ENCODE measurements at places on chromosomes 6 and 20.

GRCh38 chr6:79864001-79864400 lies 83.4 kb downstream of the ELOVL4 start:
- no peak for DNase-seq

GRCh38 chr6:56706981-56707726 lies 64.5 kb upstream of the DST start:
- DNase-seq, result no peak

GRCh38 chr6:53984163-53984562 lies 127.1 kb upstream of the MLIP start:
- DNase-seq, result peak; percentile 97

DNA sequence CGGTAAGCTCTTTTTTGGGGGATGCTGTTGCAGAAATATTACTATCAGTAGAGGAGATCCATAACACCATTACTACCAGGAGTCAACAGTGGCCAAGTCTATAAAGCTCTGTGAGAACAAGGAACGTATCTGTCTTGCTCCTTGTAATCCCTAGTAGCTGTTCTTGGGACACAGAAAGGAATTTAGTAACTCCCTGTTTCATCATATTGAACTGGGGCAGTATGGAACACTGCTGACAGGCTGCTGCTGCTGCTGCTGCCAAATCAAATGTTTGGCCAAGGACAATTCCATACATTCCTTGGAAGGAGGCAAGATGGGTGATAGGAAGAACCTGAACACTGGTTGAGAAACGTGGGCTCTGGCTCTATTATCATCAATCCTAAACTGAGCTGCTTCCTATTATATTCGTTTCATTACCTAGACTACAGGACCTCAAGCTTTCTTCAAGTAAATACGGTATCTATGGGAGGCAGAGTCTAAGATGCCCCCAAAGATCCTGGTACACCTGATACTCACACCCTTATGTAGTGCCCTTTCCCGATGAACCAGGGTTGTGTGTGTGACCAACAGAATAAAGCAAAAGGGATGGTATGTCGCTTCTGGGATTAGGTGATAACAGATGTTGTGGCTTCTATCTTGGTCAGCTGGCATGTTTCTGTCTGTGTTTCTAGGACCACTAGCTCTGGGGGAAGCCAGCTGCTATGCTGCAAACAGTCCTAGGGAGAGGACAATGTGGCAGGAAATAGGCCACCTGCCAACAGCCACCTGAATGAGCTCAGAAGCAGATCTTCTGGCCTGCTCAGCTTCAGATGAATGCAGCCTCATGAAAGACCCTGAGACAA lies 39.5 kb downstream of the ELOVL5 start:
- peak; percentile 60 for DNase-seq

- DNase-seq, result no peak
Observed at GRCh38 chr6:30327232-30327746, 562 bp downstream of the TRIM39 start.

DNA sequence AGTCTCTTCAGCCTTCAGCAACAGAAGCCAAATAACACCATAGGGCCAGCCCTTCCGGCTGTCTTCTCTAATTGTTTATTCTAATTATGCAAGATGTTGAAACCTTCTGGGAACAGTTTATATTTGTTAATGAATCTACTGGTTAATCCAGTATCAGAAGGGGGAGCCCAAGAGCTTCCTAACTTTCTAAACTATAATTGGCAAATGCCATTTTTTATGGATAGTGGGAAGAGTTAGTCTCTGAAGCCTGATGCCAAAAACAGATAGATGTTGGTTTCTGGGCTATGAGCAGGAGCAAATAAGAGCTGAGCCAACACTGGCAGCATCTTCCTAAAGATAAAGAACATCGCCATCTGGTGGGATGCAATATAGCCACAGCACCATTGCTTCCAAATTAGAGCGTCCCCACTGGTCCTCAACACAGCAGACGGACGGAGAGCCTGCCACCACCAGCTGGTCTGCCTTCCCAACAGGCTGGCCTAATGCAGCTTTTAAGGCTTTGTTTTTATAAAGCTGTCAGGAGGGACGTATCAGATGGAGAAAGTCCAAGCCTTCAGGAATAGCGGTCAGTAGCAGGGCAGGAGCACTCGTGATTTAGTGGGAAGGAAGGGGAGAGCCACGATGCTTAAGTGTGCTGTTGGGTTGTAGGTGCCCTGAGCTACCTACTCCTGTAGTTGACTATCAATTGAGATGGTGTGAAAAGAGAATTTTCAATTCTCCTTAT lies 118.8 kb downstream of the RALGAPA2 start:
- peak; percentile 43 for DNase-seq

- no peak for DNase-seq
Observed at GRCh38 chr6:17341117-17341805, 52.1 kb upstream of the CAP2 start.

GRCh38 chr20:46791722-46792416 lies 82.4 kb downstream of the SLC2A10 start:
- no peak for DNase-seq

GRCh38 chr20:57622579-57623381 lies 2.6 kb upstream of the ZBP1 start:
- peak; percentile 48 for DNase-seq

DNA sequence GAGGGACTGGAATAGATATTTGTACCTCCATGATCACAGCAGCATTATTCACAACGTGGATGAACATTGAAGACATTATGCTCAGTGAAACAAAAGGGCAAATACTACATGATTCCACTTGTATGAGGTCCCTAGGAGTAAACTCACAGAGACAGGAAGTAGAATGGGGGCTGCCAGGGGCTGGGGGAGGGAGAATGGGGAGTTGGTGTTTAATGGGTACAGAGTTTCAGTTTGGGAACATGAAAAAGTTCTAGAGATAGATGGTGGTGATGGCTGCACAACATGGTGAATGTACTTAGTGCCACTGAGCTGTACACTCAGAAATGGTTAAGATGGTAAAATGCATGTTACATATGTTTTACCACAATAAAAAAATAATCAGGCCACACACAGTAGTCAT lies 164.3 kb upstream of the RREB1 start:
- no peak for DNase-seq

- no peak for DNase-seq
Observed at GRCh38 chr6:113313841-113314240, 543.3 kb upstream of the MARCKS start.

DNA sequence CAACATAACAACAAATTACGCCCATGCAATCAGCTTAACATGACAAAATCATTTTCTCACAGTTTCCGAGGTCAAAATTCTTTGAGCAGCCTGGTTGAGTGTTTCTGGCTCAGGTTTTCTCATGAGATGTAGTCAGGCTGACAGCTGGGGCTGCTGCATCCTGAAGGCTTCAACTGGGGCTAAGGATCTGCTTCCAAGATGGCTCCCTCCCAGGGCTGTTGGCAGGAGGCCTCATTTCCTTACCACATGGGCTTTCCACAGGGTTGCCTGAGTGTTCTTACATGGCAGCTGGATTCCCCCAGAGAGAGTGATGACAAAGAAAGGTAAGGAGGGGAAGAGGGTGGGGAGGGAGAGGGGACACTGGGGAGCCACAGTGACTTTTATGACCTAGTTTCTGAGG lies 63.1 kb upstream of the NNAT start:
- no peak for DNase-seq

GRCh38 chr6:157551041-157551832 lies 170.2 kb downstream of the ZDHHC14 start:
- DNase-seq, result peak; percentile 8

DNA sequence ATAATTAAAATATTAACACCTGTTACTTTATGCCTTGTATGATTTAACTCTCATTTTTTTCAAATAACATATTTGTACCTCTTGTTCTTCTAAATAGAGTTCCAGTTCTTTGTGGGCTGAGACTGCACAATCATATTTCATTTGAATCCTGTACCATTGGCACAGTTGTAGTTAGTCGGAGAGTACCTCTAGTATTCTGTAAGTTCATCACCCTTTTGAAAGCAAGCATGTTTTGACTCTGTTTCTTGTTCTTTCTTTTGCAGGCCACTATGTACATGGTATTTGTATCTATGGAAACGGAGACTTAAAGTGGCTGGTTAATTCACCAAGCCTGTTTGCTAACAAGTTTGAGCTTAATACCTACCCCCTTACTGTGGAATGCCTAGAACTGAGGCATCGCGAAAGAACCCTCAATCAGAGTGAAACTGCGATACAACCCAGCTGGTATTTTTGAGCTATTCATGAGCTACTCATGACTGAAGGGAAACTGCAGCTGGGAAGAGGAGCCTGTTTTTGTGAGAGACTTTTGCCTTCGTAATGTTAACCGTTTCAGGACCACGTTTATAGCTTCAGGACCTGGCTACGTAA lies 68.2 kb downstream of the C6orf52 start:
- DNase-seq, result no peak

GRCh38 chr6:98832284-98833056 lies 1.9 kb upstream of the POU3F2 start:
- DNase-seq, result peak; percentile 62

DNA sequence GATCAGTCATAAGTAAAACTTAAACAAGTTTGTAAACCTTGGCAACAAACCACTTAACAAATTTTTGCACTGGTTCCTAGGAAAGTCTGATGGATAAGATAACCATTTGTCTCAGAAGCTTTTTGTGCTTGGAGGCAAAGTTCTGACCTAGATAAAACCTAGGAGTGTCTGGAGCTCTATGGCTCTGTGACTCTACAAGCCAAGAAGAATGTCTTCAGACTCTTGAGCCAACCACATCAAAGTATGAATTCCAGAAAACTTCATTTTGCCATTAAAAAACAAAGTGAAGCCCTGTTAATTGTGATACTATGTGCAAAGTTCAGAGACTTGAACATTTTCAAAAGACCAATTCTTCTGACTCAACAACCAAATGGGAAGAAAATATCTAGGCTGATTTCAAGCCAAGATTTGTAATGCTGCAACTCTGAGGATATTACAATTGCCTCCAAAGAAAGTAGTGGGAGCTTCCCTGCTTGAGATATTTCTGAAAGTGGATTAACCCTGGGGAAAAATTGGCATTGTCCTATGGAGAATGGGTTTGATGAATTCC lies 158.1 kb upstream of the FOXQ1 start:
- DNase-seq, result no peak

DNA sequence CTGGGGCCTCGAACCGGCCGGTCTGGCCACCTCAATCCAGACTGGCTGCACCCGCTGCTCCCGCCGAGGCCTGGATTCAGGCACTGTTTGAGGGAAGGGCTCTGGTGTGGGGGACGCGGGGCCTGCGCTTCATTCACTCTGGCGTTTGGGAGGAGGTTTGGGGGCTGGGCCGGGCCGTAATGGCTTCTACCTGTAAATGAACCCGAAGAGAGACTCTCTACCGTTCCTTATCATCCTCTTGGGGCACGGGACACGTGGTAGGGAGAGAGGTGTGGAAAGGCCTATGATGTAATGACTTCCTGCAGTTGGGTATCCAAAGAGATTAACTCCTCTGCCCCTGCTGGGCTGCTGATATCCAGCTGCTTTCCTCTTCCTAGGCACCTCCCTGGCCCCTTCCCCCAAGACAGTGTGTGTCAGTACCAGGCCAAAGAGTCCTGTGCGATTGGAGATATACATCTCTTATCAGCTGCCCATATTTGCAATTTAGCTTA lies 1.8 kb downstream of the FOXO3 start:
- DNase-seq, result peak; percentile 90

DNA sequence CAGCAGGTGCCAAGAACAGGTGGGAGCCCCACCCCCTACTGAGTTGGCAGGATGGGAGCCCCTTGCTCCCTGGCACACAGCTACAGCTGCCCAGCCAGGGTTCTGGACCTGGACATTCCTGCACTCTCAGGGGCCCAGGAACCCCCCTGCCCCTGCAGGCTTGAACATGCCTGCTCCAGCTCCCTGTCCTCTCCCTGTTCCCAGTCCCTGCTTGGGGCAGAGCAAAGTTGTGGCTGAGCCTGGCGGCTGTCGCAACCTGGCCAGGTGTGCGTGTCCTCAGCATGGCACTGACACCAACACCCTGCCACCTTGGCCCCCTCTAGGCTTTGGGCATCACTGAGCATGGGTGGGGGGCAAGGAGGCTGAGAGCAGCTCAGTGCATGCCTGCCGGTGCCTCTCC lies 491.2 kb upstream of the NOX3 start:
- DNase-seq, result no peak

GRCh38 chr6:166942393-166943168 lies 13.8 kb downstream of the RNASET2 start:
- no peak for DNase-seq

- DNase-seq, result no peak
Observed at GRCh38 chr6:72042088-72042487, 155.7 kb downstream of the RIMS1 start.

DNA sequence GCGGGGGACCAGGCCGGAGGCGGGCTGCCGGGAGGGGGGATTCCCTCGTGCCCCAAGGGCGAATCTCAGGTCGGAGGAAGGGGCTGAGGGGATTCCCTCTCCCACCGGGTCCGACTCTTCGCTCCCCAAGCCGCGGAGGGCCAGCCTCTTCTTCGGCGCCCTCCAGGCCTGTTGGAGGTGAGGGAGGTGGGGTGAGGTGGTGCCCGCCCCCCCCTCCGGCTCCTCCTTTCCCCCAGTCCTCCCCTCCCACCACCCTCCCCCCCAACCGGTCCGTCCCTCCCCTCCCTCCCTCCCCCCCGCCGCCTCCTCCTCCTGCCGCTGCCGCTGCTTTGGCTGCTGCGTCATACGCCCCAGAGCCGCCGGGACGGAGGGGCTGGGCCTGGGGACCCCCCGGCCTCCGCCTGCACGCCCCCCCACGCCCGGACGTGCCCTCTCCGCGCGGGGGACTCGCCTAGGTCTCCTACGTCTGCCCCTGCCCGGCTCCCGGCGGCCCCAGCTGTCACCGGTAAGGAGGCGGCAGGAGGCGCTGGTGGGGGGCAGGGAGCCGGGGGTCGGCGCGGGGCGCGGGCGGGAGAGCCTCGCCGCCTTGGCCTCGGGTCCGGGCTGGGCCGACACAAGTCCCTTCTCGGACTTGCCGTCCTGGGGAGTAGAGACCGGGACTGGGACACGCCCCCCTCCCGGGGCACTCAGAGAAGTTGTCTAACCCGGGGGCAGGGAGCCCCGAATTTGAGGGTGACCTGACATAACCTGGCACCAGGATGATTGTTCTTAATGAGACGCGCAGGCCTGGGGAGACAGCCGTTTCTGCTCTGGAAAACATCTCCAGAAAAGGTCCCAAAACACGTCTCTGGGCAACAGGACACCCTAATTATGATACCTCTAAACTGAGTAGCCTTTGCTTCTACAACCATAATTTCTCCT lies at the start of gene PHF1:
TSS of gene PHF1 (plus strand) at position 304 of the 921 bp plus-strand sequence. CDS start 1,250 bp downstream, outside the sequence.
- DNase-seq, result peak; percentile 85

DNA sequence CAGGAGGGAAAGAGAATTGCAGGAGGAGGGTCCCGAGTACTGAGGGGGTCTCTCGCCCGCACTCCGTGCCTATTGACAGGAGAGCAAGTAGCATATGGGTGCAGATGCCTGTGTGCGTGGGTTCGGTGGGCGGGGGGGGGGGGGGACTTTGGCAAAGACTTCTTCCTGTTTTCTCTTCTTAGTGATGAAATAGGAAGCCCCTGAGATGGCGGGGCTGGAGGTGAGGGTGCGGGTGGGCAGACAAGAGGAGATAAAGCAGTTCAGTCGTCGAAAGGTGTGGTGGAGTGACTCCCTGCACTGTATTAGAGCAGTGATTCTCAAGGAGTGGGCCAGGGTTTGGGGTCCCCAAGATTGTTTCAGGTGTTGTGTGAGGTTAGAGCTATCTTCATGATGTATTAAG lies 3.7 kb downstream of the NAA20 start:
- no peak for DNase-seq

GRCh38 chr6:112773187-112773586 lies 426.1 kb downstream of the RFPL4B start:
- peak; percentile 38 for DNase-seq

GRCh38 chr6:144006736-144007477 lies 1.2 kb downstream of the PLAGL1 start:
- peak; percentile 72 for DNase-seq

- no peak for DNase-seq
Observed at GRCh38 chr6:134324141-134324540, 6.2 kb upstream of the SGK1 start.
